Activated CD8-positive, alpha-beta memory T cell treated with anti-CD3 and anti-CD28 coated beads for 48 hours (primary cell): ENCODE measurements at places on chromosomes 11 and 22.

DNA sequence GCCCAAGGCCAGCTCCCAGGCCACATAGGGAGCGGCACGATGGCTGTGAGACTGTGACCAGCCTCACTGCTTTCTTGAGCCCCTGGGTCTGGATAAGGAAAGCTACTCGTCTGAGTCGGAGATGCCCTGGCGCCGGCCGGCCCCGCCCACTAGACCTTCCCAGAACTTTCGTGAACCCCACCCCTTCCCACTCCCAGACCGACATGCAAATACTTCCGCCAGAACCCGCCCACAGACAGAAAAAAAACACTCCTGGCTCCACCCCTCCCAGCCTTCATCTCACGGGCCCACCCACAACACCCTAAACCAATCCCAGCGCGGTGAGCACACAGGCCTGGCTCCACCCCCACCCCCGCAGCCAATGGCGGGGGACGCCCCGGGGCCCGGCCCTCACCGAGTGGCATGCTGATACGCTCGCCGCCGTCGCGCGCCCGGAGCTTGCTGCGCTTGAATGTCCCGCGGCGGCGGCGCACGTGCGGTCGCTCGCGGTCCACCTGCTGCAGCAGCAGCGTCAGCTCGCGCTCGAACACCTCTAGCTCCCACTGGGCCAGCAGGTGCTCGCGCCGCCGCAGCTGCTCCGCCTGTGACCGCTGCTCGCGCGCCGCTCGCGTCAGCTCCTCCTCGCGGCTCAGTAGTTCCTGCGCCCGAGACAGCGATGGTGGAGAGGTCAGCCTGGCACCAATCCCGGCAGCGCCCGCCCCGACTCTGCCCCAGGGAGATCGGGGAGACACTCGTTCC lies 7.0 kb downstream of the MAP3K11 start:
- no peak for DNase-seq

- no peak for DNase-seq
Measured at GRCh38 chr11:57316017-57316416, 8.7 kb downstream of the TNKS1BP1 start.

DNA sequence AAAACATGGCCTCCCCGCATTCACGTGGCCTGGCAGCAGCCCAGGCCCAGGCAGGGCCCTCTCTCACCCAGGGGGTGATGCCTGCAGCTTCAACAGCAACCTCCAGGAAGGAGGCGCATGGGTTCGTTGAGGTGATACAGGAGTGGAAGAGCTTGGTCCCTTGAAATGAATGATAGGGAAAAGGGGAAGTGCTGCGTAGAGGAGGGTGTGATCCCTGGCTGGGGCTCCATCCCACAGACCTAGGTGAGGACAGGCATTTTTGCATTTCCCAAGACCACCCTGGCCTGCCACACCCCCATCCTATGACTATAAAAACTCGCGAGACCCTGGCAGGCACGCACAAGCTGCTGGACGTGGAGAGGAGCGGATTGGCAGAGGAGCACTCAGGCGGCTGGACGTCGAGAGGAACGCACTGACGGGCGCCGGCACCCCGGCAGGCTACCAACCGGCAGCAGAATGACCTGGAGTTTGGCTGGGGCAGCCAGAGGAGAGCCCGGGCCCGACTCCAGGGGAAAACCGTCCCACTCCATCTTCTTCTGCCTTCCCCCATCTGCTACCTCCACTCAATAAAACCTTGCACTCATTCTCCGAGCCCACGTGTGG lies 32.6 kb downstream of the RTN4R start:
- DNase-seq, result no peak

- DNase-seq, result no peak
Measured at GRCh38 chr11:86416494-86416893, 41.8 kb downstream of the CCDC81 start.

DNA sequence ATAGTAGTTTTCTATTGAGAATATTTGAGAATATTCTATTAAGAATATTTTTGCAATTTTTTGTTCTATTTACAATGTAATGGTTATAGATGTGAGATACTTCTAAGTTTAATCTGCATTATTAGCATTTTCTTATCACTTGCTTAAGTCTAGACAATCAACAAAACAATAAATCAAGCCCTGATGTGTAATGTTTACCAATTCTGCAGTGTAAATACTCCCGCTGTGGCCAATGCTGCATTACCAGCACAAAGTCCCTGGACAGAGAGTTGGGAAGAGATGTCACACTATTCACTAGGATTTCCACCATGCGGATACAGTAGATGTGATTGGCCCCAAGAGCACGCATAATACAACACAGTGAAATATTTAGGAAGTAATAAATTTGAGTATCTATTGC lies 47.6 kb upstream of the GCAT start:
- no peak for DNase-seq

DNA sequence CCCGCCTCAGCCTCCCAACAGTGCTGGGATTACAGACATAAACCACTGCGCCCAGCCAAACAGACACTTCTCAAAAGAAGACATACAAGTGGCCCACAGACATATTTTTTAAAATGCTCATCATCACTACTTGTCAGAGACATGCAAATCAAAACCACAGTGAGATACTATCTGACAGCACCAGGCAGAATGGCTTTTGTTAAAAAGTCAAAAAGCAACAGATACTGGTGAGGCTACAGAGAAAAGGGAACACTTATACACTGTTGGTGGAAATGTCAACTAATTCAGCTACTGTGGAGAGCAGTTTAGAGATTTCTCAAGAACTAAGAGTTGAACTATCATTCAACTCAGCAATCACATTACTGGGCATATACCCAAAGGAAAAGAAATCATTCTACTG lies 67.0 kb downstream of the ARHGAP20 start:
- DNase-seq, result no peak

- DNase-seq, result no peak
Measured at GRCh38 chr11:28938091-28938490, 829.9 kb downstream of the METTL15 start.

GRCh38 chr11:120338107-120338933 lies 2.1 kb downstream of the ARHGEF12 start:
- DNase-seq, result no peak

- no peak for DNase-seq
Measured at GRCh38 chr11:10197091-10197490, 96.9 kb downstream of the SBF2 start.

DNA sequence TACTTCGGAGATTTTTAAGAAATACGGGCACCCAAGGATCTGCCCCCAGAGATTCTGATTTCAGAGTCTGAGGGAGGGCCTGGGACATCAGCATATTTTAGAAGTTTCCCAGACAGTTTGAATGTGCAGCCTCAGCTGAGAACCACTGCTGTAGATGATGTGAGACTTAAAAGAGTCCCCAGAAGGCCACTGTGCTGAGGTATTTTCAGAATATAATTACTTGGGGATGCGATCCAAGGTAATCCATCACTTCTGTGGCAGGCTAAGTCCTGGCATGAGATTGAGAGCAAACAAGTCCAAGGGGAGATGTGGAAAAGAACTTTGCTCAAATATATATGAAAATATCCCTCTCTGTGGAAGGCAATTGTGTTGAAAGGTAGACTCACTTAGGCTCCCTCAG lies 48.3 kb upstream of the AMOTL1 start:
- DNase-seq, result no peak

GRCh38 chr11:78806214-78807004 lies 231.7 kb upstream of the NARS2 start:
- no peak for DNase-seq

DNA sequence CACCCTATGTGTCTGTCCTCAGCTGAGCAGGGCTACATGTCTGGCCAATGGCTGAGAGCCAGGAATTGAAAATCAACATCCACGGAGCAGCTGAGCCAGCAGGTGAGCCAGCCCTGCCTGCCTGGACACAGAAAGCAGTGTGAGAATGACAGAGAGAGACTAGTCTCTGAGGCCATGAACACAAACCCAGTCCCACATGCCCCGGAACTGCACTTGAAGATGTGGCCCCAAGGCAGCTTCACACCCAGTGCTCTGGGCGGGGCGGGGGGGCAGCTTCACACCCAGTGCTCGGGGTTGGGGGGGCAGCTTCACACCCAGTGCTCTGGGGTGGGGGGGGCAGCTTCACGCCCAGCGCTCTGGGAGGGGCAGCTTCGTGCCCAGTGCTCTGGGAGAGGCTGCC lies 37.6 kb downstream of the TRMU start:
- no peak for DNase-seq

DNA sequence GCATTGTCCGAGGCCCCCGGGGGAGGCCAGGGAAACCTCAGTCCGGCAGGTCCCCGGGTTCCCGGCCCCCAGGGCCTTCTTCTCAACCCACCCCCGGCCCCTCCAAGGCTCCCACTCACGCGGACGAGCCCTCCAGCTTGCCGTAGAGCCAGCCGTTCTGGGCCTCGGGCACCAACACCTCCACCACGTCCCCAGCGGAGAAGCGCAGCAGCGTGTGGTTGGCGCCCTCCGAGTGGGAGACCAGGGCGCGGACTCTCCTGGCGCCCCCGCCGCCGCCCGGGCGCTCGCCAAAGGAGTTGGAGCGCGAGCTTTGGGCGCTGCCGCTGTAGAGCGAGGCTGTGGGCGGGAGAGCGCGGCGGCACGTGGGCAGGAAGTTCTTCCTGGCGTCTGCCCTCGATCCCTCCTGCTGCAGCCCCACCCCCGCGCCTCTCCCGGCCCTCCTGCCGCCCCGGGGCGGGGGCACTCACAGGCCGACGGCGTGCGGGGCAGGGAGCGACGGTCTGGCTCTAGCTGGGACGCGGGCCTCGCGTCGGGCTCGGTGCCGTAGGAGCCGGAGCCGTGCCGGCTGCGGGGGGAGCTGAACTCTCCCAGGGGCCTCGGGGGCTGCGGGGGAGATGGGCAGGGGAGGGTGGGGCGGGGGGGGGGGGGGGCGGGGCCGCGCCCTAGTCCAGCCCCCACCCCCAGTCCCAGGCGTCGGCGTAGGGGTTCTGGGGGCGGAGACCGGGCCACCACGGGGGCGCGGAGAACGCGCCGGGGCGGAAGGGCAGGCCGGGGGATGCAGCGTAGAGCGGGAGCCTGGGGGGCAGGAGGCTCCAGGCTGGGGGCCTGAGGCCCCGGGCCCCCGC lies 4.9 kb upstream of the SLC16A8 start:
- DNase-seq, result no peak

DNA sequence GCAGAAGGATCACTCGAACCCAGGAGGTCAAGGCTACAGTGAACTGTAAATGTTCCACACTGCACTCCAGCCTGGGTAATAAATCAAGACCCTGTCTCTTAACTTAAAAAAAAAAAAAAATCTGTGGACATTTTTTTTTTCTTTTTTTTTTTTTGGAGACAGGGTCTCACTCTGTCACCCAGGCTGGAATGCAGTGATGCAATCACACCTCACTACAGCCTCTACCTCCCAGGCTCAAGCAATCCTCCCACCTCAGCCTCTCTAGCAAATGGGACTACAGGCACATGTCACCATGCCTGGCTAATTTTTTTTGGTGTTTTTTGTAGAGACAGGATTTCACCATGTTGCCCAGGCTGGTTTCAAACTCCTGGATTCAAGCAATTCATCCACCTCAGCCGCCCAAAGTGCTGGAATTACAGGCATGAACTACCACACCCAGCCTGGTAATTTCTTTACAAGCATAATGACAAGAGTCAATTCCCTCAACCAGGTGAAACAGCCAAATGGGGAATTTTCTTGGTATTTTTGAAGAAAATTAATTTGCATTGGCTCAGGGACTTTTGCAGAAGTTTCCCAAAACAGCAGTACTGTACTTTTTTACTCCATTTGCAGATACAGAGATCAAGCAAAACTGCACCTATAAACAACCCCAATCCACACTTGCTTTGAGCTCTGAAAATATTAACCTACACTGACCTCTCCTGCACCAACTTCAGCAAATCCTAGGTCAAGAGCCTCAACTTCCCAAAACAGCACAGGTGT lies 44.0 kb downstream of the MRTFA start:
- no peak for DNase-seq

DNA sequence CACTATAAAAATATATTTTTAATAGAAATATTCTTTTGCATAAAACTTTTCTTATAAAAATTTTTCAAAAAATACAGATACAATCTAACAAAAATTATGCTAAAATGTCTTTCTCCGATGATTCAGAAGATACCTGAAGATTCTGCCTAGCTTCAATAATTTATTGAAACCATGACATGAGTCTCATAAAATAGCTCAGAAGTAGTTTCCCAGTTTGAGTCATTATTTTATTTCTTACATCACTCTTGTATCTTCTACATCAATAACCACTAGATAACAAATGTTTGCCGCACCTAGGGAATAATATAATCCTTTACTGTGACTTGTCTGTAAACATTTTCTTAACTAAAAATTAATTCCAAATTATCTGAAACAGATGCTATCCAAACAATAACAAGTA lies 158.6 kb downstream of the FCHSD2 start:
- no peak for DNase-seq

DNA sequence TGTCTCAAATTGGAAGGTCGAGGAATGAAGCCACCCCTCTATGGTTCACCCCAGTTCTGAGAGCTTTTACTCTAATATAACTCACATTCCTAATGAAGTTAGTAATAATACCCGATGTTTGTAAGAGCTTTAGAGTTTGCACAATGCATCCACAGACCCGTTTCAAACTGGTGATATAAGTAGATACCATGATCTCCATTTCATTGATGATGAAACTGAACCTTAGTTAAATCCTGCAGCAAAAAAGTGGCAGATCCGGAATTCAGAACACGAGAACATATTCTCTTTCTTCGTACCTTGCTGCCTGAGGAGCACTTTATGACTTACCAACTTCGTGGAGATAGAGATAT lies 757 bp upstream of the RBFOX2 start:
- no peak for DNase-seq

DNA sequence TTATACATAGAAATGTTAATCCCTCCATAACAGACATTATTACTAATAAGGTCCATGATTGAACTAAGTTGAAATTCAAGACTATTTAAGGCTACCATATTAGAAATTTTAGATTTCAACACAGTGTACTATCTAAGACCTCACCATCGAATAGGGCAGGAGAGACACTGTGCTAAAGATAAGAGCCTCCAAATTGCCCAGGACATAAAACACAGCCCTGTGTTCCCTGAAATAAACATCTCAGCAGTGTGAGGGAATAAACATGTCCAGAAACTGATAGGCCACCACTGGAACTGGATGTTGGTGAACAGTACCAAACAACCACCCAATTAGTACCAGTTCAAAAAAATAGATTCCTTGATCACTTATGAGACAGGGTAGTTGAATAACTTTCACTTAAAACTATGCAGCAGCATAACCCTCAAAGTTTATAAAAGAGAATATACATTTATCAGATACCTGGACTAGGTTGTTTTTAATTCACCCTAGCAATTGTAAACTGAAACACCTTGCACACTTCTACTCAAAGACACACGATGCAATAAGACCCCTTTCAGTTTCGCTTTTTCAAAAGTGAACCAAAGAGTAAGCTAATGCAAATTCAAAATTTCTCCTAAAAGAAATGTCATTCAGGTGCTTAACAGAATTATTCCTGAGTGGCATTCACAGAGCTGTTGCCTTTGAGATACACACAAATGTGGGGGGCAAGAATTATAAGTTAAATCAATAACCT lies 34.3 kb downstream of the USP28 start:
- no peak for DNase-seq
